ENCODE measurements at places on chromosomes 6 and 20.

- DNase-seq, result no peak
Measured at GRCh38 chr6:33712914-33713313, 1.4 kb upstream of the UQCC2 start.

- no peak for DNase-seq
Measured at GRCh38 chr6:88208726-88209125, 42.6 kb upstream of the CNR1 start.

GRCh38 chr20:36404435-36404978, 98.4 kb downstream of the DLGAP4 start:
- DNase-seq, result no peak

DNA sequence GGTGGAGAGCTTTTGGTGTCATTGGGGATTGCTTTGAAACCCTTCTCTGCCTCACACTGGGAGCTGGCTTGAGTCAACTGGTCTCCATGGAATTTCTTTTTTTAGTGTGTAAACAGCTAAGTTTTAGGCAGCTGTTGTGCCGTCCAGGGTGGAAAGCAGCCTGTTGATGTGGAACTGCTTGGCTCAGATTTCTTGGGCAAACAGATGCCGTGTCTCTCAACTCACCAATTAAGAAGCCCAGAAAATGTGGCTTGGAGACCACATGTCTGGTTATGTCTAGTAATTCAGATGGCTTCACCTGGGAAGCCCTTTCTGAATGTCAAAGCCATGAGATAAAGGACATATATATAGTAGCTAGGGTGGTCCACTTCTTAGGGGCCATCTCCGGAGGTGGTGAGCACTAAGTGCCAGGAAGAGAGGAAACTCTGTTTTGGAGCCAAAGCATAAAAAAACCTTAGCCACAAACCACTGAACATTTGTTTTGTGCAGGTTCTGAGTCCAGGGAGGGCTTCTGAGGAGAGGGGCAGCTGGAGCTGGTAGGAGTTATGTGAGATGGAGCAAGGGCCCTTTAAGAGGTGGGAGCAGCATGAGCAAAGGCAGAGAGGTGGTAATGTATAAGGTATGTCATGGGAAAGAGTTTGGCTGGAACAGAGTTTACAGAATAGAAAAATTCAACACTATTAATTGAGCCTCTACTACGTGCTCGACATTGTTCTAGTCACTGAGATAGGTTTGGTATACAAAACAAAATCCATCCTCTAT, 31.2 kb downstream of the SRSF3 start:
- DNase-seq, result no peak

GRCh38 chr20:63402181-63402859, 41.2 kb upstream of the CHRNA4 start:
- DNase-seq, result no peak

DNA sequence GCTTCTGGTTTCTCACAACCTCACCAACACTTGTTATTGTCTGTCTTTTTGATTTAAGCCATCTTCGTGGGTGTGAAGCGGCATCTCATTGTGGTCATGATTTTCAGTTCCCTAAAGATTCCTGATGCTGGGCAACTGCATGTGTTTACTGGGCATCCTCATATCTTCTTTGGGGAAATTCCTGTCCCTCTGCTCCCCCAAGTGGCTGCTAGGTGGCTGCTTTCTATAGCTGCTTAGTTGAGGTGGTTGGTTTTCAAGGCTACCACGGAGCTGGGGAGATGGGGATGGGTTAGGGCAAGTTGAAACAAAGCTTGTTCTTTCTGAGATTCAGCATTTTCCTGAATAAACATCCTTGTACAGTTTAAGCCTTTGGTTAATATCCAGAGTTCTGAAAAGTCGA, 403.9 kb upstream of the SULF2 start:
- DNase-seq, result no peak

- no peak for DNase-seq
Measured at GRCh38 chr6:106648651-106649308, 19.4 kb downstream of the QRSL1 start.
